Stimulated activated CD4-positive, alpha-beta T cell treated with anti-CD3 and anti-CD28 coated beads, Interleukin-15, amount 100 ng/mL, for 1 hour (primary cell): ENCODE measurements at places on chromosomes 2 and 18.

DNA sequence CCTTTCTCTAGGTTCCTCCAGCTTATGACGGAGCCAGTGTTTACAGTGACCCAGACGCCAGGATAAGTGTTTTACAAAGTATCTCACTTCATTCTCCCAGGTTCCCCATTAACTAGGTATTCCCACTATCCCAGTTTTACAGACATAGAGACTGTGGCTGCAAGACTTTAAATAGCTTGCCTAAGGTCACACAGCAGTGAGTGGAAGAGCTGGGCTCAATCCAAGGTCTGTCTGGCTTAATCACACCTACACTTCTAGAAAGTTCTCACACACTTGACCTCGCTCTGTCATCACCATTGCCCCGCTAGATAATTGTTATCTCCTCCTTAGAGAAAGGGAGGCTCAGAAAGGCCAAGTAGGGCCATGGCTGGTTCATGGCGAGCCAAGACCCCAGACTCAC is 110.2 kb downstream of the ANTXR1 start:
- DNase-seq: no peak

DNA sequence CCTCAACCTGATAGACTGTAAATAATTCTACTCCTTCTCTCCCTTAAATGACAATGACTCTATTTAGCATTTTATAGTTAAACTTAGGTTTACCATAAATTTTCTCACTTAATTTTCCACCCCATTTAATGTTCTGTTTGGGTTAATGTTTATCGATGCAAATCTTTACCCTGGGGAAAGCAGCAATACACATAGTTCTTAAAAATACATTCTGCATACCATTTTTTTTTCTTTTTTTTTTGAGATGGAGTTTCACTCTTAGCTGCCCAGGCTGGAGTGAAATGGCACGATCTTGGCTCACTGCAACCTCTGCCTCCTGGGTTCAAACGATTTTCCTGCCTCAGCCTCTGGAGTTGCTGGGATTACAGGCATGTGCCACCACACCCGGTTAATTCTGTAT is 14.0 kb downstream of the STAM2 start:
- DNase-seq: no peak

DNA sequence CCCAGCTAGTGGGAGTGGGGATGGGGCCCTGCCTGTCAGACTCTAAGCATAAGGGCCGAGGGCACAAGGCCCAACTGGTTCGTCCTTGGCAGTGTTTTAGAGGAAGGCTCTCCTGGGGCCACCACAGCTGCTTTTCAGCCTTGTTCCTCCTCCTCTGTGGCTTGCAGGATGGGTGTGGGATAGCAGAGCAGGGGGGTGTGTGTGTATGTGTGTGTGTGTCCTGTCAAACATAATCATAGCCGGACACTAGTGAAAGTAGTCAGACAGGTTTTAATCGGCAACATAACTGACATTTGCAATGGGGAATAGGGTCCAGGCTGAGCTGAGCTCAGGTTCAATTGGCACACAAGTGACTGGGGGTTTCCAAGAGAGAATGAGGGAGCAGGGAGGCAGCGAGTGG is 114.2 kb downstream of the SEPTIN10 start:
- no peak for DNase-seq

- no peak for DNase-seq
Observed at GRCh38 chr2:188527581-188527993, 235.9 kb downstream of the GULP1 start.

DNA sequence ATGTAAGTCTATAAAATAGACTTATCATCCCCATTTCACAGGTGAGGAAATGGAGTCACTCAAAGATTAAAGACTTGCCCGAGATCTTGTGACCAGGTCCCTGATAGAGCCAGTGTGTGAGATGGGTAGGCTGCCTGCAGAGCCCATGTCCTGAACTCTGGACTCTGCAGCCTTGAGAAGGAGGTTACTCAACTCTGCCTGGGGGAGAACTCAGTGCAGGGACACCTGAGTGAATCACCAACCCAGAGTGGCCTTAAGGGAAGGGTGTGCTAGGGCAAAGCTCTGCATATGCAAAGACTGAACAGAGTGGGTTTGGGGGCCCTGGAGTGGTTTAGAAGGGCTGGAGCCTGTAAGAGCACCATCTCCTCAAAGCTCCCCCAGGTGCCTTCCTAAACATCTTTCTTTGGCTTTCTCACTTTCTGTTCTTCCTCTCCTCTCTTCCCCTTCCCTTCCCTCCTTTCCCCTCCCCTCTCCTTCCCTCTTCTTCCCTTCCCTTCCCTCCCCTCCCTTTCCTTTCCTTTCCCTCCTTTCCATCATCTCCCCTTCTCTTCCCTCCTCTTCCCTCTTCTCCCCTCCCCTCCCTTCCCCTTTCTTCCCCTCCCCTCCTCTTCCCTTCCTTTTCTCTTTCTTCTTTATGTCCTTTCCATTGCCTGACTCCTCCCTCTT is 67.6 kb downstream of the CELF4 start:
- no peak for DNase-seq

GRCh38 chr18:36590621-36591580 is 237.9 kb downstream of the TPGS2 start:
- DNase-seq: no peak

DNA sequence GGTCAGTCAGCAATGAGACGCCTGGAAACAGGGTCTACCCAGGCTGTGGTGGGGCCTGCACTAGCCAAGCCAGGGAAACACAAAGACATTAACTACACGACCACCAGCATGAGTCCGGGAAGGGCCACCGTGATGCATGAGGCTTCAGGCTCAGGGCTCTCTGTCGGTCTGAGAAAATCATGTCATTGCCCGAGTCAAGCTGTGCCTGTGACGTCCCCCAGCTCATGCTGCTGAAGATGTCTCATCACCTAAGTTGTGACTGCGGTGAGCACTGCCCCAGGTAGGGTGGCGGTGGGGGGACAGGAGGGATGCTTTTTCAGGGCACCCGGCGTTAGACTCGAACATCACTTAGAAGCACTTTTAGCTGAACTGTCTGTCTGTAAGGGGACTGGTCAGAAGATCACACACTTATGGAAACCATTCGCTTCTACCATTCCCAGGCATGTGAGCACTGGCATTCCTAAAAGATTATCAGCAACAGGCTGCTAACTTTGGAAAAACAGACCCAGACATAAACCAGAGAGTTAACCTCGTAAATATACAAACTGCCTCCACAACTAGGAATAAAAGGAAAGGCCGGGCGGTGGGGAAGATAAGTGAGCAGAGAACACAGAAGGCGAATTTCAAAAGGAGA is 234.5 kb downstream of the HDAC4 start:
- DNase-seq: no peak

- DNase-seq: no peak
Observed at GRCh38 chr18:36128907-36129299, 237 bp downstream of the SLC39A6 start.

- no peak for DNase-seq
Observed at GRCh38 chr2:146572598-146572997, 1272.2 kb upstream of the ACVR2A start.

GRCh38 chr2:225512876-225513540 is 113.5 kb downstream of the NYAP2 start:
- DNase-seq: no peak

DNA sequence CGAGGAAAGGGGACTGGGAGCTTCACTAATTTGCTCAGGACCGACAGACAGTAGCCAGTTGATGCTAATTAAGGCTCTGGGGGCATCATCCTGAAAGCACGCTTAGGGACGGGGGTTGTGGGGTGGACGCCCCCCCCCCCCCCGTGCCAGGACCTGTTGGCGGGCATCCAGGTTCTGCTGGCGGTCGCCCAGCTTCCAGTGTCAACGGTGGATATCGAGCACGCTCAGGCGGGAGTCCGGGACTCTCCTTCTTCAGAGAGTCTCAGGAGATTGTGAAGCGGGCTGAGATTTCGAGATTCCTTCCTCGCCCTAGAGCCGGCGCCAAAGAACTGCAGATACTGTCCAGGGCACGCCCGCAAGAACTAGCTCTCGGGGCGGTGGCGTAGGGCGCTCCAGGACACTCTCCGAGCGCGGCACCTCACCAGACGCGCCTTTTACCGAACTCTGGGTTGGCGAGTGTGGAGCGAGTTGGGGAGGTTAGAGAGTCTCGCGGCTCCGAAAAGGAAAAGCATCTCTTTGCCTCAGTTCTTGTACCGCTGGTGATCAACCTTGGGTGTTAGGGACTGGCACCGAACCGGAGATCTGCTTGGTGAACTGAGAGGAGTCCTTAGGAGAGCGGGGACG is 5.6 kb downstream of the RAX start:
- no peak for DNase-seq

DNA sequence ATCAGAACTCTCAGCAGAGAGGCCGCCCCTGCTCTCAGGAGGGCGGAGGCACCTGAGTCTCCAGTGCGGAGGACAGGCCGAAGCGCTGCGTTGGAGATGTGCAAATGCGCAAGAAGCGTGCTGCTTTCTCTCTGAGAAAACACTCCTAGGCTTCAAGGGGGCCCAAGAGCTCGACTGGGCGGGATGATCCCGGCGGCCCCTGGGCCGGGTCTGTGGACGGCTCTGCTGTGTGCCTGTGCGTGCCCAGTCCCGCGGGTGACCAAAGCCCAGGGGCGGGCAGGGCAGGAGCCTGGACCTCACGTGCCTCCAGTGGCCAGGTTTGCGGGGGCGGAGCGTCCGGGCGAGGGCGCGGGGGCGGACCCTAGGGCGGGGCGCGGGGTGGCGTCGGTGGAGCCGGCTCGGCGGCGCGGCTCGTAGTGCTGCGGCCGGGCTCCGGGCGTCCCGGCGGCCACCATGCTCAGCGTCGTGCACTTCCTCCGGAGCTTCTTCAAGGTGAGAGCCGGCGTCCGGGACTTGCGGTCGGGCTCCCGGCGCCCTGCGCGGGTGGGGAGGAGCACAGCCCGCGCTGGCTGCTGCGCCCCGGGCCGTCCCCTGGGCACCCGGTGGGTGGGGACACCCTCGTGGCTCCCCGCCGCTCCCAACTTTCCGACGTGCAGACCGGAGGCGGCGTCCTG is at the start of gene ARHGEF4:
ARHGEF4 (plus strand) TSS at position 414 of the 674 bp plus-strand sequence; CDS start at position 454, 40 bp downstream.
- no peak for DNase-seq

- no peak for DNase-seq
Observed at GRCh38 chr2:71927757-71928715, 219.6 kb downstream of the CYP26B1 start.

GRCh38 chr18:35617865-35618264 is 36.3 kb downstream of the GALNT1 start:
- no peak for DNase-seq

DNA sequence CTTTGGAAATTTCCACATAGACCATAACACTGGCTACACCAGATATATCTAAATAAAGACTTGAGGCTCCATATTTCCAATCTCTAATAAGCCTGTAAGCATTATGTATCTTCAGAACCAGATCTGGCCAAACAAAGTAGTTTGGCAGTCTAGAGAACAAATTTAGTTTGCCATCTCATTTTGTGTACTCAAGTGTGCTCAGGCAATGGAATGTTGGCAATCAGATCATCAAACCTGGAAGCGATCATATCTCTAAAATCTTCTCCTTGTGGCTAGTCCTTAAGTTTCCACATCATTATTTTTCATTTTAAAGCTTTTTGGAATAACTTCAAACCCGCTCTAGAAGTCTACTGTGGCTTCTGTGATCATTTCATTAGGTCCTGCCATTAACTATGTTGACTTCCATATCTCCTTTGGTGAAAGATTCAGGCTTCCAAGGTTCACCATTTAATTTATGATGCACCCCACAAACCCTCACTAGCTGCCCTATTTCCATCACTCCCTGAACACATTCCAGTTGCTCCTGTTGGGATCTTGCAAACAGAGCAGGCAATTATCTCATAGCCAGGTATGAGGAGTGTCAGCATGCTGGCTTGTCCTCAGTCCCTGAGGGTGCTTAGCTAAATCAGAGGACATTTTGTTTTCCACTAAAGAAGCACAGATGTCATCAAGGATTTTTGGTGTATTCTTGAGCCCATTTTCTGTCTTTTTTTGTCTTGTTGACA is 46.2 kb downstream of the WDR75 start:
- no peak for DNase-seq

DNA sequence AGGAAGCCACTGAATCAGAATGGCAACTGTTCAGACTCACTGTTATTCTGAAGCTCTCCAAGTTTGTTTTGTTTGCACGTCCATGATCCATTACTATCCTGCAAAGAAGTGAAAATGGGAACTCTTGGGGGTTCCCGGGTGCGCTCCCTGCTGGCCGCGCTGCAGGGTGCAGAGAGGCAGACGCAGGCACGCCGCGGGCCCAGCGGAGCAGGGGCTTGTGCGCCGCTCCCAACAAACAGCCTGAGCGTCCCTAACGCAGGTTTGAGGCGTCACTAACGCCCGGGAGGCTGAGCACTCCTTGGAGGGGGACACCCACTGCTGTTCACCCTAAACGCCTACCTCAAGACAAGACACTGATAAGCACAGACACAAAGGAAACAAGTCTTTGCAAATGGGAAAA is 14.3 kb upstream of the PIEZO2 start:
- DNase-seq: no peak

DNA sequence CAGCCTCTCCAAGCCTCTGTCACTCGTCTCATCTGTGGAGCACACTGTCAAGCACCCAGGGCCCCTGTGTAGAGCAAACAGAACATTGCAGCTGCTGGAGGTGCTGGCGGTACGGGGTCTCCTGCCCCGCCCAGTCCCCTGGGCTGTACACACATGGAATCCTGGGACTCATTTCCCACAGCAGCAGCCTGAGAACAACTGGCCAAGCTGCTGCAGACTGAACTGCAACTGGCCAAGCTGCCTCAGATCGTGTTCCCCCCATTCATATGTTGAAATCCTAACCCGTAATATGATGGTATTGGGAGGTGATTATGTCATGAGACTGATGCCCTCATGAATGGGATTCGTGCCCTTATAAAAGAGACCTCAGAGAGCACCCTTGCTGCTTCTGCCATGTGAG is 130.5 kb downstream of the NCK2 start:
- no peak for DNase-seq

GRCh38 chr18:50709193-50709592 is 110.6 kb downstream of the MRO start:
- DNase-seq: no peak

DNA sequence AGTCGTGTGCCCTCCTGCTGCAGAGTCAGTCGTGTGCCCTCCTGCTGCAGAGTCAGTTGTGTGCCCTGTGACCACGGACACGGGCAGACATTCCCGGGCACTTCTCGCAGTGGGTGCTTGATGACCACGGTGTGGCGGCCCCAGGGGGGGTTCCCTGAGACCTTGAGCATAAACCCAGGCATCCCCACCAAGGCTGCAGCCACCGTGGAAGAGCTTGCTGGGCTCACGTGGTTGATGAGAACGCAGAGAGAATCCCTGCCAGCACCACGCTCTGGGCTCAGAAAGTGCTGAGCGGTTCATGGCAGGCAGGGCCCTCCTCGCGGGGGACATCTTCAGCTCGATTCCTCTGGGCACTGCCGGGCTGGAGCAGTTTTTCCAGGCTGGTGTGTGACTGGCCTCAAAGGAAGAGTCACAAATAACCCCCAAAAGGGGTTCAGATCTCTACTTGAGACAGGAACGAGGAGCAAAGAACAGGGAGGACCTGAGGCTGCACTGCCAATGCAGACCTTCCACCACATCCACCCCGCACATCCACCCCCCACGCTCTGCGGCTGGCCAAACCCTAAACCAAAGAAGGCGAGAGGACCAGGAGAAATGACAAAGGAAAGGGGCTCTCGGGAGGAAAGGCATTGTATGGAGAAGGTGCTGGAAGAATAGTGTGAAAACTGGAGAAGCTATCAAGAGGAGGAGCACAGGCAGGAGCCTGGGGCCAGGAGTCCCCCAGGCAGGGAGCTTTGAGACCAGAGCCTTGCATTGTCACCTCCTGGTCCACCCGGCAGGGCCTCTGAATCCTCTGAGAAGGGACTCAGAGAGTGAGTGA is 8.4 kb upstream of the PER2 start:
- no peak for DNase-seq

GRCh38 chr18:27605107-27605834 is 420.2 kb upstream of the CHST9 start:
- no peak for DNase-seq
